ENCODE measurements at places on chromosomes 5 and 9. TPM values are rescaled to one million over a fixed set of nuclear protein-coding genes. Genes with fewer than 3 reads are reported as not detected.

STC2 gene
- polyA plus RNA-seq = 4.5 TPM

KCNV2 gene
- polyA plus RNA-seq = 0.26 TPM

PHYKPL gene
- 140 TPM for polyA plus RNA-seq

PRLR gene
- 3.4 TPM for polyA plus RNA-seq

SAPCD2 gene
- 11.5 TPM for polyA plus RNA-seq

HCN1 gene
- 0.43 TPM for polyA plus RNA-seq

CFAP77 gene
- 0.56 TPM for polyA plus RNA-seq
